RWPE2 (cell line): ENCODE measurements at places on chromosomes 2 and 18.

DNA sequence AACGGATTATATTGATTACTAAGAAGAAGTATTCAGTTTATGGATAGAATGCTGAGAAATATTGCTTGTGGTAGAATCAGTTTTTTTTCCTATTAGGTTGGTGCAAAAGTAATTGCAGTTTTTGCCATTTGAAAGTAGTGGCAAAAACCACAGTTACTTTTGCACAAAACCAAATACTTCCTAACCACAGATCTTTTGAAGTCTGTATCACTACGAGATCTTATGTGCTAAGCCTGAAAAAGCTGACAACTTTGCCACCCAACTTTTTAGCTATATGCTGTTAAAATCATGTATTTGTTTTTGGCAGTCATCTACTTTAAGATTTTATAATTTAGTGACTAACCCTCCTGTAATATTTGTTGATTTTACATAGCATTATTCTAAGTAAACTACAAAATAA is 24.6 kb downstream of the DNAJC10 start:
- H3K27ac ChIP-seq: no peak overlapping the region
- no peaks in the 10 kb centered on the region for H3K4me1 ChIP-seq
- no peak for DNase-seq
- no peak overlapping the region for H3K4me3 ChIP-seq

- H3K4me1 ChIP-seq: no peaks in the 10 kb centered on the region
- no peak overlapping the region for H3K27ac ChIP-seq
- DNase-seq: no peak
Observed at GRCh38 chr18:47997338-47997780, 66.9 kb upstream of the SMAD2 start.

DNA sequence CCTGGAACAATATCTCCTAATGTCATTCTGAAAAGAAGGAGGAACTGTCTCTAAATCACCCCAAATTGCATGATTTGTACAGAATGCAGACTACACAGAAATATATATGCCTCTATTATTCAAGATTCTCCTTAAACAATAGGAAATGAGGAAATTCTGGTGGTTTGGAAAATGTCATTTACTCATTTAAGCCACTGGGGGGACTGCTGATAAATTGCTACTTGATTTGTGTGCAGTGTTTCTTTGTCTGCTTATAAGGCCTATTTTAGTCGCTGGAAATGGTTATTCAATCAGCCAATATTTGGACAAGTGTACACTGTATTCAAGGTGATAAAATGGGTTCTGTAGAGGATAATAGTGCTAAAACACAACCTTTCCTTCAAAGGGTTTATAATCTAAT is 801.9 kb upstream of the CELF4 start:
- H3K4me3 ChIP-seq: no peak overlapping the region
- H3K27me3 ChIP-seq: no peaks in the 10 kb centered on the region
- no peak for DNase-seq
- H3K36me3 ChIP-seq: no peaks in the 10 kb centered on the region
- no peak overlapping the region for H3K27ac ChIP-seq

DNA sequence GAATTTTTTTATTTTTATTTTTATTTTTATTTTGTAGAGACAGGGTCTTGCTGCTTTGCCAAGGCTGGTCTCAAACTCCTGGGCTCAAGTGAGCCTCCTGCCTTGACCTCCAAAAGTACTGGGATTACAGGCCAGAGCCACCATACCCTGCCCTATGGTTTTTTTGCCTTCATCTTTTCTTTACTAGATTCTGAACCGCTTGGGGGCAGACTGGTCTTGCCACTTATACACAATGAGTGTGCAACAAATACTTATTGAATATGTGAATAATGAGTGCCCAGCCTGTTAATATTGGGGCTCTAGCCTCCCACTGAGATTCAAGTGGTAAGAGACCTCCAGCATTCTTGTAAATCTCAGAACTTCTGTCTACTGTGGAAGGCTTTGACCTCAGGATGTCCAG is 3.9 kb downstream of the NCK2 start:
- H3K27ac ChIP-seq: no peak overlapping the region
- DNase-seq: no peak
- no peaks in the 10 kb centered on the region for H3K27me3 ChIP-seq
- H3K36me3 ChIP-seq: peaks cover 27% of the 10 kb centered on the region
- no peak overlapping the region for H3K4me3 ChIP-seq

GRCh38 chr18:73316513-73316912 is 448.7 kb upstream of the NETO1 start:
- no peaks in the 10 kb centered on the region for H3K27me3 ChIP-seq
- peaks cover 14% of the 10 kb centered on the region for H3K4me1 ChIP-seq
- H3K27ac ChIP-seq: no peak overlapping the region
- no peak overlapping the region for H3K4me3 ChIP-seq
- no peaks in the 10 kb centered on the region for H3K36me3 ChIP-seq

DNA sequence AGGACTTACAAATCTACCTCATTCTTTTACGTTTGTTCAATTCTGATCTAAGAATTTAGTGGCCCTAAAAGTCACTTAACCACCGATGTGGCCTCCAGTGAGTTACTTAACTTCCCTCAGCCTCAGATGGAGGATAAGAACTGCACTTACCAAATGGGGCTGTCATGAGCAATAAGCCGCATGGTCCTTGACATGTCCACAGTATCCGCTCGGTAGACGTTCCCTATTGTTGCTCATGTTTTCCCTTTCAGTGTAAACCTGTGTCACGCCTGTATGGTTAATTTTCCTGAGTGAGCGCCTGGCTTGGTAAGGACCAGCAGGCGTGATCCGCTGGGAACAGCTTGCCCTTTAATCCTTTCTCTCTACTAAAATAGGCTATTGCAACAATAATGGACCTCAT is 20.3 kb downstream of the SEC11C start:
- DNase-seq: no peak
- H3K27ac ChIP-seq: no peak overlapping the region
- H3K36me3 ChIP-seq: peaks cover 19% of the 10 kb centered on the region
- H3K4me1 ChIP-seq: no peaks in the 10 kb centered on the region

- no peak overlapping the region for H3K27ac ChIP-seq
- DNase-seq: no peak
- no peaks in the 10 kb centered on the region for H3K4me1 ChIP-seq
- no peaks in the 10 kb centered on the region for H3K36me3 ChIP-seq
- H3K27me3 ChIP-seq: no peaks in the 10 kb centered on the region
Observed at GRCh38 chr2:233093166-233093448, 33.0 kb downstream of the INPP5D start.

DNA sequence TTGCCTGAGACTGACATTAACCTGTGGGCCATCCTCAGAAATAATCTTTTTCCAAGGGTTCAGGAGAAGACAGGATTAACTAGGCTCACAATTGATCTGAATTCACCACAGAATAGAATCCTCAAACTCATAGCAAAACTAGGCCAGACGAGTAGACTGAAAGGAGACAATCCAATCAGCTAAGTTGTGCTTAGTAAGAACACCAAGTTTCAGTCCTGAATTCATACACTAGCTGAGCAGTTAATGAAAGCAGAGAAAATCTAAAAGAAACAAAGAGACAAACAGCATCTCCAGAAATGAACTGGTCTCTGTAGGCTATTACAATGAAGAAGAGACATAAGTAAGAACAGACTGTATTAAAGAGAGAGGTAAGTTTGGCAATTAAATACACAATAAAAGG is 89.5 kb downstream of the GORASP2 start:
- H3K4me3 ChIP-seq: no peak overlapping the region
- H3K27me3 ChIP-seq: no peaks in the 10 kb centered on the region
- H3K27ac ChIP-seq: no peak overlapping the region
- H3K4me1 ChIP-seq: peaks cover 9% of the 10 kb centered on the region
- peaks cover 57% of the 10 kb centered on the region for H3K36me3 ChIP-seq

DNA sequence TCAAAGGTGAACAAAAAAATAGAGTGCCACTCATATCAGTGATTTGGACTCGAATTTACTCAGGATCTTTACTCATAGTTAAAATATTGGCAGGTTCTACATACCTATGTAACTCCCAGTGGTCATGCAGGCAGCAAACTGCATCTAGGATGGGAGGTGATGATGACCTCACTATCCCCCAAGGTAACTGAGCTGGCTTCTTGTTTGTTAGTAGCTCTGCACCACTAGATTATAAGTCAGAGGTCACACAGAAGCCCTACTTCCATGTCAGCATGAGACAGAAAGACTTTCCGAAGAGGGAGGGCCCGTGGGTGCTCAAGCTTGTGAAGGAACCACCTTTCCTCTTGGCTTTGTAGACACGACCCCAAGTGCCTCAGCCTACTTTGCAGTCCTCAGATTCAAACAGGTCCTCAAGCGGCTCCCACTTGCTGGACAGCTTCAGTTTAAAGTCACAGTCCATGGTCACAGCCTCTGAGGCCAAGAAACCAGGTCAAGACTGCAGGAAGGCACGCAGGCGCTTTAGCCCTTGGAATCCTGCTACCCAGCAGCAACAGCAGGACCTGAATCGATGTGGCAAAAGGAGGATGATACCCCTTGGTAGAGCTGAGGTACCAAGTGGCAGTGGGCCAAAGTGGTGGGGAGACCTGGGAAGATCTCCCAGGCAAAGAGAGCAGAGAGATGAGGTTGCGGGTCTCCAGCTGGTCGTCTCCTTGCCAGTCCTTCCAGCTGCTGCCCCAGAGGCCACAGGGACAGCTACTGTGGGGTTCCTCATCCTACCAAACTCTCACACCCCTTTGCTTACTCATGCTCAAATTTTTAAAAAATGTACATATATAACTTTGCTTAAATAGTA is 4.3 kb downstream of the NTSR2 start:
- no peak overlapping the region for H3K27ac ChIP-seq
- H3K4me3 ChIP-seq: no peak overlapping the region
- no peaks in the 10 kb centered on the region for H3K36me3 ChIP-seq
- peaks cover 4% of the 10 kb centered on the region for H3K4me1 ChIP-seq
- DNase-seq: no peak
- peaks cover 19% of the 10 kb centered on the region for H3K27me3 ChIP-seq

DNA sequence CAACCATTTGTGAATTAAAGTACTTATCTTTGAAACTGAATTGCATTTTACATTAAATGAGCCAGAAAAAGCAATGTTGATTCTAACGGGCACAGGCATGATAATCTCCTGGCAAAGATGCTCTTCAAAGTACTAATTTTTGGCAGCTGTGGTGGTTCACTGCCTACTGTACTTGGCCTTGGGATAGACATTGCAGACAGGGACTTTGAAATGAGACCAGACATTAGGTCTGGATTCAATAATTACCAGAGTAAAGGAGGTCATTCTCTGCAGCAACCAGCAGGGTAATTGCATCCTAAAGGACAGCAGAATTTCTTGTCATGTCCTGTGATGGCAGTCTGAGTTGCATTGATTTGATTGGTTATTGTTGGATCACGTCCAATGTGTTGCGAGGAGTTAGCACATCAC is 986.5 kb downstream of the TDRD15 start:
- H3K4me1 ChIP-seq: no peaks in the 10 kb centered on the region
- no peaks in the 10 kb centered on the region for H3K36me3 ChIP-seq
- no peaks in the 10 kb centered on the region for H3K27me3 ChIP-seq
- no peak for DNase-seq

- H3K27me3 ChIP-seq: peaks cover 5% of the 10 kb centered on the region
- no peak for DNase-seq
- H3K4me1 ChIP-seq: no peaks in the 10 kb centered on the region
- no peak overlapping the region for H3K27ac ChIP-seq
- H3K4me3 ChIP-seq: no peak overlapping the region
Observed at GRCh38 chr18:25672490-25672889, 320.5 kb upstream of the ZNF521 start.

DNA sequence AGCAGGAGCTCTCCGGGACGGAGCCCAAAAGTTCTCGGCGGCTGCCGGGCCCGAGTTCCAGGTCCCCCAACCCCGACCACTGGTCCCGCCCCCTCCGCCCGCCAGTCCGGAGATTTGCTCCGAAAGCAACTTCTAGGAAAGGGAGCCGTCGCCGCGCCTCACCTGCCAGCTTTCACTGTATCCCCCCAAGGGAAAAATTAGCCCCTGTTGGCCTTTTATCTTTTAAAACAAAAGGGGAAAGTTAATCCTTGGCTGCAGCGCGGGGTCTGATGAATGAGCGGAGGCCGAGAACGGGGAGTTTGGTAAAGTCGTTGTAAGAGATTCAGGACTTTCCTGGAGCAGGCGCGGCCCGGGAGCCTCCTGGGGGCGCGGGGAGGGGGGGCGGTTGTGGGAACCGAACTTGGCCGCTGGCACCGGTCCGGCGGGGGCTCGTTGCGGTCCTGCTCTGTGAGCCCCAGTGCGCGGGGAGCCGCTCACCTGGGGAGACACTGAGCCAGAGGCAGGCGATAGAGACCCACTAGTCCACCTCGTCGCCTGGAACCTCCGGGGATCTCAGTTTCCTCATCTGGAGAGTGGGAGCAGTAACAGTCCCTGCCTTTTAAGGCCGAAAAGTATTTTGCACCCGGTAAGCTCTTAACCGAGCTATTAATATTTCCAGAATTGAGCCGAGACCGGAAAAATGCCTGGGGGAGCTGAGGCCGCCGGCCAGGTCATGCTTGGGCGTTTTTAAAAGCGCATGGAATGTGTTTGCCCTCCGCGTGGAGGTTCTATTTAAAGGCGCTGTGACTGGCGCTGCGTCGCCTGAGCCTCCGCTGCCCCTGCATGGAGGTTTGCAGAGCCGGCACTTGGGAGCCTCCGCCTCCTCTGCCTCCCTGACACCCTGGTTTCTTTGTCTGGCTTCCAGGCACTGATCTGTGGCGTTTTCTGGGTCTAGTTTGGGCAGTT is 1.1 kb downstream of the EFHD1 start:
- no peak overlapping the region for H3K4me3 ChIP-seq
- H3K36me3 ChIP-seq: no peaks in the 10 kb centered on the region
- no peak overlapping the region for H3K27ac ChIP-seq

DNA sequence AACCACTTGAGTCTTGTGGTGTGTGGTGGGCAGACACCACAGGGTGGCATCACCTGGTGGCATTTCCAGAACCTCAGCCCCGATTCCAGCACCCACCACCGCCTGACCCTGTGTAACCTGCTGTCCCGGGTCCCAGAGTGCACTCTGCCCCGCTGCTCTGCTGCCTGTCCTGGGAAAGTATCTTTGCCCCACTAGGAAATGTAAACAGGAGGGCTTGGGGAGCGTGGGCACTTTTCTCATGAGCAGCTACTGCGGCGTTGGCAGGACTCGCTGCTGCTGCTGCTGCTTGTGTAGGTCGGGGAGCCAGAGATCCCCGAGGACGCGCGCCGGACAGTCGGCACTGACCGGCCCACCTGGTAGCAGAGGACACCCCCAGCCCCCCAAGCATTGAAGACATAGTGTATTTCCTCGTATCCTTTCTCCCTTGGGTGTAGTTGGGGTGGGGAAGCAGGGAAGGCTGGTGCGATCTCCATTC is 13.4 kb downstream of the DTYMK start:
- H3K4me3 ChIP-seq: no peak overlapping the region
- no peak overlapping the region for H3K27ac ChIP-seq
- no peaks in the 10 kb centered on the region for H3K4me1 ChIP-seq
- H3K27me3 ChIP-seq: no peaks in the 10 kb centered on the region
